Liver (tissue), 10 donors: ENCODE measurements at places on chromosomes 16 and 17. TPM values are rescaled to one million over a fixed set of nuclear protein-coding genes. Genes with fewer than 3 reads are reported as not detected.

DNA sequence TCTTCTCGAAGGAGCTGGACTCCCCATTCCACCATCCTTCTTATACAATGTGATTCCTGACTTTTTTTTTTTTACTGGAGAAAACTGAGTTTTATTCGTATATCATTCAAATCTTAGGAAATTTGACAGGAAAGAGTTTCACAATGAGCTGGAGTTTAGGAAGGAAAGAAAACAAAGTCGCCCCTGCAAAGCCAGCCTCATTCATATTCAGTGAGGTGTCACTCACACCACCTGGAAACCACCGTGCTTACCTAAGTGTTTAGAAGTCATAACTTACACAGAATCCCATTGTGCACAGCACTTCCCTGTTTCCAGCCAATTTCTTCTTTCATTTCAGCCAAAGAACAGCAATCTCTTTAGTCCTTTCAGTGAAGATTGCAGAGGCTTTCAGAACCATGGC, 90.3 kb upstream of the CHMP6 start:
- peaks cover 4% of the 10 kb centered on the region for H3K36me3 ChIP-seq
- H3K27ac ChIP-seq, result no peak overlapping the region
- H3K4me1 ChIP-seq, result no peaks in the 10 kb centered on the region
- no peak for DNase-seq
- H3K27me3 ChIP-seq, result no peaks in the 10 kb centered on the region

GRCh38 chr16:22278441-22279230, 18.6 kb upstream of the POLR3E start:
- DNase-seq, result no peak
- no peak overlapping the region for H3K27ac ChIP-seq
- H3K36me3 ChIP-seq, result peaks cover 50% of the 10 kb centered on the region
- H3K27me3 ChIP-seq, result no peaks in the 10 kb centered on the region
- no peaks in the 10 kb centered on the region for H3K4me1 ChIP-seq

- DNase-seq, result no peak
- H3K36me3 ChIP-seq, result no peaks in the 10 kb centered on the region
- H3K4me1 ChIP-seq, result no peaks in the 10 kb centered on the region
- no peak overlapping the region for H3K4me3 ChIP-seq
- no peak overlapping the region for H3K27ac ChIP-seq
Observed at GRCh38 chr16:50121721-50122445, 31.2 kb upstream of the TENT4B start.

GRCh38 chr17:65297384-65297783, 160.2 kb downstream of the RGS9 start:
- no peaks in the 10 kb centered on the region for H3K36me3 ChIP-seq
- no peak overlapping the region for H3K27ac ChIP-seq
- no peaks in the 10 kb centered on the region for H3K4me1 ChIP-seq
- no peaks in the 10 kb centered on the region for H3K27me3 ChIP-seq
- no peak for DNase-seq
- H3K4me3 ChIP-seq, result no peak overlapping the region

DNA sequence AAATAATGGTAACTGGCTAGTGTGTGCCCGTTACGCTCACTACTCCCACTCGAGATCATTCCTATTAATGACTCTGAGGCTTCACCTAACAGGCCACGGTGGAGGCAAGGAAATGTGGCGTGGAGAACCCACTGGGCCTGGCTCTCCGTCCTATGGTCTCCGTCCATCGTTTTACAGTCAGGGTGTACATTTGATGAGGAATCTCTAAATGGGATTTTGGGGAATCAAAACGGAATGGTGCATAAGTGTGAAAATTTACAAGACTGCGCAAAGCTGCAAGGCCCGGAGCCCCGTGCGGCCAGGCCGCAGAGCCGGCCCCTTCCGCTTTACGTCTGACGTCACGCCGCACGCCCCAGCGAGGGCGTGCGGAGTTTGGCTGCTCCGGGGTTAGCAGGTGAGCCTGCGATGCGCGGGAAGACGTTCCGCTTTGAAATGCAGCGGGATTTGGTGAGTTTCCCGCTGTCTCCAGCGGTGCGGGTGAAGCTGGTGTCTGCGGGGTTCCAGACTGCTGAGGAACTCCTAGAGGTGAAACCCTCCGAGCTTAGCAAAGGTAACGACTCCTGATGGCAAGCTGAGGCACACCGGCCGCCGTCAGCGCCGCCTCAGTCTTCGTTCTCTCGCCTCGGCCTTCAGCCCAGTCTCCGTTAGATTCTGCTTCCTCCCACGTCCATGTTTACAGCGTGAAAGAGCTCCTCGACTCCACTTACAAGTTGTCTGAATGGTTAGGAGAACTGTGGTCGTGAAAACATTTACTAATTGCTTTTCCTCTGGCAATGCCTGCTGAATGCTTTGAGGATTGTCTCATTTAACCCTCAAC, at the start of gene RAD51C:
Gene RAD51C (plus strand): TSS at position 364 of the 817 bp plus-strand sequence. CDS start 42 bp downstream, at position 406.
- no peaks in the 10 kb centered on the region for H3K36me3 ChIP-seq
- H3K4me1 ChIP-seq, result peaks cover 4% of the 10 kb centered on the region
- peak within 1 kb of the TSS; percentile 95 for H3K4me3 ChIP-seq
- peak within 1 kb of the TSS; percentile 86 for H3K27ac ChIP-seq
- DNase-seq, result peak; percentile 86
- no peaks in the 10 kb centered on the region for H3K27me3 ChIP-seq

The KCTD2 gene
- 8.2 TPM for total RNA-seq

DNA sequence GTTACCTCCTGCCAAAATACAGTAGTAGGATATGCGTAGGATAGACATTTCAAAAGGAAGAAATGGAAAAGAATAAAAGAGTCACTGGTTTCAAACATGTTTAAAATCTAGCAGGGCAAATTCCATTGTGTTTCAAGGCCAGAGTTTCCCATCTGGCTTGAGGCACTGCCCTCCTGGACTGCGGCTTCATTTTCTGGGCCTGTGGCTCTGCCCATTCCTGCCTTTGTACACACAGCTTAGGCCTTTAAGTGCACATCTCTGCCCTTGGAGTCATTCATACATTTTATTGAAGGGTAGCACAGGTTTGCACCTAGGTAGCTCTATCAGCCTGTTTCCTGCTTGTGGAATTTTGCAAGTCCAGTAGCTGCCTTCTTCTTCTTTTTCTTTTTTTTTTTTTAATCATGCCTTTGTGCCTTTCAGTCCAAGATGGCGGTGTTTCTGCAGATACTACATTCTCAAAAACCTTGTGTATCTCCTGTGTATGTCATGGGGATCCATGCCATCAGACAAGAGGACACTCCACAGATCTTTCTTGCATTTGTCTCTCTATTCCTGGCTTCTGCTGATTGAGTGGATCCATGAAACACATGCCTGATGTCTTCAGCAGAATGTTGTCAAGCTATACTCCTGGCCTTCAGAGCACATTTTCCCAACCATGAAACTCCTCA, 282.9 kb downstream of the BCAS3 start:
- H3K36me3 ChIP-seq, result peaks cover 5% of the 10 kb centered on the region
- H3K27ac ChIP-seq, result no peak overlapping the region
- H3K27me3 ChIP-seq, result no peaks in the 10 kb centered on the region

DNA sequence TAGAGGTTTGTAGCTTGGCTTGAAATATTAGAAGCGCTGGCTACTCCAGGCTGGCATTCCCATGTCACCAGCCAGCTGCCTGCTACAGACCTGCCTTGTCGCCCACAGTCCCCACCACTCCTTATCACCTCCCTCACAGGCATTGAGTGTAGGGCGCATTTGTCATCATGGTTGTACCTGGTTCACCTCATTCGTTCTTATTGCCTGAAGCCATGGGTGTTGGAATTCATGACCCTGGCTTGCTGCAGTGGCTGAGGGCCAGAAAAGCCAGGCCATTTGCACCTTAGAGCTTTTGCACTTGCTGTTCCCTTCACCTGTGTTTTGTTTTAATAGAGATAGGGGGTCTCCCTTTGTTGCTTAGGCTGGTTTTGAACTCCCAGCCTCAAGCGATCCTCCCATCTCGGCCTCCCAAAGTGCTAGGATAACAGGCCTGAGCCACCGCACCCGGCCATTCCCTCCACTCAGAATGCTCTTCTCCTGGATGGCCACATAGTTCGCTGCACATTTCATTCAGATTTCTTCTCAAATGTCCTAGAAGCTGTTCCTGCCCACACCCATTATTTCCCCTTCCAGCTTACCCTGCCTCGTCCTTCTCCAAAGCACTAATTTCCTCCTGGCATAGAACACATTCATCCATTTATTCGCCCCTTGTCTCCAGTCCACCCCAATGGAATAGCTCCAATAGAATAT, 97.6 kb downstream of the C16orf78 start:
- no peaks in the 10 kb centered on the region for H3K27me3 ChIP-seq
- DNase-seq, result no peak
- H3K36me3 ChIP-seq, result no peaks in the 10 kb centered on the region
- H3K4me3 ChIP-seq, result no peak overlapping the region
- no peak overlapping the region for H3K27ac ChIP-seq
- H3K4me1 ChIP-seq, result peaks cover 3% of the 10 kb centered on the region

DNA sequence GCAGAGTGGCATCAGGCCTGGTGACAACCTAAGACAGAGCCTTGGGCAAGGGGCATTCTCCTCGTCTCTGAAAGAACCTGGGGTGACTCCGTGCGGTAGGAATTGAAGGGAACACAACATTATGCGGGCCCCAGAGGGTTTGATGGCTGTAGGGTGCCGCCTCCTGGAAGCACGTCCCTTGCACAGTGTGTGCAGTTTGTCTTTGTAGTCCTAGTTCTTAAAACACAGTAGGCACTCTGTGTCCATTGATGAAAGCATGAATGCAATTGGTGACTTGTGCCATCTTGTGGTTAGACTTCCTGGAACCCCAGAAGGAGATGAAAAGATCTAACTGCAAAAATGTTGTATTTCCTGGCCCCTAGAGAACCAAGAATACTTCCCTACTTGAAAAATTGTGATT, 279.8 kb downstream of the UTP18 start:
- H3K4me3 ChIP-seq, result no peak overlapping the region
- H3K4me1 ChIP-seq, result no peaks in the 10 kb centered on the region
- H3K27ac ChIP-seq, result no peak overlapping the region
- DNase-seq, result no peak
- H3K27me3 ChIP-seq, result no peaks in the 10 kb centered on the region
